ENCODE measurements at places on chromosomes 12 and 14.

DNA sequence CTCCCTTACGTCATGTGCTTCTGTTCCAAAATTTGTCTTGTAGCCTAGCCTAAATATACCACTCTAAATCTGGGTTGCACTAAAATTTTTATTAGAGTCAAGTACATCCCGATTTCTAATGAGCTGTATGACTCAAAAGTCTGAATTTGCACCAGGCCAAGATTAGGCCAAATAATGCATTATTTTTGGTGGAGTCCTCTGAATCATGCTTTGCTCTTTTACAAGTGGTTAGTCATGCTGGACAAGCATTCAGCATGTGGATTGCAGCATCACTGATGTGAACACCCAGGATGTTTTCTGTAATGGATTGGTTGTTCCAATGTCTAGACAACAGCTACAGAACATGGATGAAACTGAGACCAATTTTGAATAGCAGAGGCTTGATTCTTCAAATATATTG lies 23.7 kb downstream of the HEBP1 start:
- DNase-seq, result peak; percentile 56

DNA sequence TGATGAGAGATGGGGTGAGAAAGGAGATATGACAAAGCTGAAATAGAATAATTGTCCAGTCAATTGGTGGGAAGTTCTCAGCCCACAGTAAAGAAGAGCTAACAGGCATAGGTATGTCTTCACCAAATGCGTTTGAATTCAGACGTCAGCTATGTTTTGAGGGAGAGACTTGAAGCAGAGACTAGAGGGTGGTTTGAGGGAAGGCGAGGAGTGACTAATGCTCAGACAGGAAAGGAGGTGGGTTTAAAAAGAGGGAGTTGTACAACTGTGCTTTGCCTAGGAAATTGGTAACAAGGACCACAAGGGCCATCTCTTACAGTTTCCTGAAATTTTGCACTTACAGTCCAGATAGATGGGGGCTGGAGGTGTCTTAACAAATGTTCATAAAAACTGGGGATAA lies 6.4 kb downstream of the JKAMP start:
- DNase-seq, result no peak

GRCh38 chr12:121356657-121357056 lies 4.4 kb upstream of the ANAPC5 start:
- no peak for DNase-seq

DNA sequence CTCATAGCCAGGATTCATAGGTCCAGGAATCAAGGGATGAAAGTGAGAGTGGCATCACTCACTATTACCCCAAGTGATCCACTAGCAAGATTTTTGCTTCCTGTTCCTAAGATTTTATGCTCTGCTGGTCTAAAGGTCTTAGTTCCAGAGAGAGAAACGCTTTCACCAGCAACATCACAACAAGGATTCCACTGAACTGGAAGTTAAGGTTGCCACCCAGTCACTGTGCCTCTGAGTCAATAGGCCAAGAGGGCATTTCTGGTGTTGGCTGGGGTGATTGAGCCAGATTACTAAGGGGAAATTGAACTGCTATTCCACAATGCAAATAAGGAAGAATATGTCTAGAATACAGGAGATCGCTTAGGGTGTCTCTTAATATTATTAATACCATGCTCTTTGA lies 142.5 kb upstream of the ARID2 start:
- peak; percentile 7 for DNase-seq

DNA sequence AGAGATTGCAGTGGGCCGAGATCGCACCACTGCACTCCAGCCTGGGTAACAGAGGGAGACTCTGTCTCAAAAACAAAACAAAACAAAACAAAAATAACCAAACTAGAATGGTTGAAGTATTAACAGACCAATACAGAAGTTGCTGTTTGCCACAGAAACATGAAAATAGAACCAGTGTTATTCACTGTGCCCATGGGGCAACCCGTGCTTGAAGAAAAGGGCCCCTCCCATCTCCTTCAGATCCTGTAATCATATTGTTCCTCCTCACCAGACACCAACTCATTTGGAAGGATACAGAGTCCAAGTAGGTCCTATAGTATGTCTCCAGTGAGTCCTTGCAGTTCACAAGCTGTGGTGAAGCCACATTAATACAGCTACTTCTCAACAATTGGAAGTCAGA lies 30.9 kb downstream of the SLC35F4 start:
- DNase-seq, result no peak

GRCh38 chr12:108449478-108449877 lies 65.6 kb upstream of the FICD start:
- no peak for DNase-seq

DNA sequence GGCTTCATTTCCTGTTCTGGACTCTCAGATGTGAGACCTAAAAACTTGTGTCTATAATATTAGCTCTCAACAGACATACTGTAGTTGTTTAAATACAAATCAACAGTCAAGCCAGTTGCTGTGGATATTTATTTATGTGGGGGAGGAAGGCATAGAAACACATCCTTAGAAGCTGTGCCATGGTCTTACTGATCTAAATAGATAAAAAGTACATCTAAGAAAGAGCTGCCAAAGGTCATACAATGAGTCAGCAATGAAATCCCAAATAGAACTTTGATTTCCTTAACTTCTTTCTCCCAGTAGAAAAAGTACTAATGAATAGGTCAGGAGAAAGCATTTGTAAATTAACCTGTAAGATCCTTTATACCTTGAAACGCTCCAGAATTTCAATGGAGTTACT lies 185.1 kb downstream of the AKAP6 start:
- no peak for DNase-seq

- DNase-seq, result peak; percentile 34
These were observed 138.8 kb upstream of the HMGA2 start for GRCh38 chr12:65685514-65685913.

GRCh38 chr12:5900533-5901205 lies 44.4 kb downstream of the ANO2 start:
- DNase-seq, result no peak

DNA sequence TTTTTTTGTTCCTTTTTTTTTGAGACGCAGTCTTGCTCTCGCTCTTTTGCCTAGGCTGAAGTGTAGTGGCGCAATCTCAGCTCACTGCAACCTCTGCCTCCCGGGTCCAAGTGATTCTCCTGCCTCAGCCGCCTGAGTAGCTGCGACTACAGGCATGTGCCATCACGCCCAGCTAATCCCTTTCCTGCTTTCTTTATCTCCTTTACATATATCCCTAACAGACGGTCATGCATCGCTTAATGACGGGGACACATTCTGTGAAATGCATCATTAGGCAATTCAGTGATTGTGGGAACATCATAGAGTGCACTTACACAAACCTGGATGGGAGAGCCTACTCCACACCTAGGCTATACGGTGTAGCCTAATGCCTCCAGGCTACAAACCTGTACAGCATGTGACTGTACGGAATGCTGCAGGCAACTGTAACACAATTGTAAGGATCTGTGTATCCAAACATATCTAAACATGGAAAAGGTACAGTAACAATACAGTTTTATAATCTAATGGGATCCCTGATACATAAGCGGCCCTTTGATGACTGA lies 32.8 kb downstream of the NOS1 start:
- no peak for DNase-seq

- DNase-seq, result no peak
These were observed 53.9 kb downstream of the DYNC1H1 start for GRCh38 chr14:102018251-102018650.

GRCh38 chr12:128402486-128403243 lies 135.7 kb downstream of the TMEM132C start:
- DNase-seq, result no peak

DNA sequence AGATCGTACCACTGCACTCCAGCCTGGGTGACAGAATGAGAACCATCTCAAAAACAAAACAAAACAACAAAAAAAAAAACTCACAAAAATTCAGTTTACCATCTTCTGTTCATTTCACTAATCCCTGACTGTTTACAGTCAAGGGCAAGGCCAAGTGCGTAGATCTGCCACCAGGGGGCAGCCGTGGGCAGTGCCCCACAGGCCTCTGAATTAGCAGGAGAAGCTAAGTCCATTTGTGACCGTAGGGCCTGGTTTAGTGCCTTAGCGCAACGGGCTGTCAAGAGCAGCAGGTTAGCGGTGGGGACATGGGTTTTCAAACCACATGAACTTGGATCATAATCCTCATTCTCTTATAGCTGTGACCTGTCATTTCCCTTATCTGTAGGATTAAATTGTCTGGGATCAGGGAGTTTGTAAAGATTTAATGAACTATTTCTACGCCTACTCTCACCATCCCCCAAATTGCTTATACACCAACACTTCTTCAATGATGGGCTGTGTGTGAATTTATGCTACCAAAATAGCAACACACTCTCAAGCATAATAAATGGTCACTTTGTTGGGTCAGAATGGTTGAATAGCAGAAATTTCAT lies 49.0 kb downstream of the KCTD10 start:
- peak; percentile 83 for DNase-seq

- no peak for DNase-seq
These were observed 38.8 kb downstream of the HELB start for GRCh38 chr12:66341126-66341525.
